ENCODE measurements at places on chromosomes 7 and 10.

- no peak for DNase-seq
Measured at GRCh38 chr7:25694699-25695098, 457.3 kb upstream of the NFE2L3 start.

DNA sequence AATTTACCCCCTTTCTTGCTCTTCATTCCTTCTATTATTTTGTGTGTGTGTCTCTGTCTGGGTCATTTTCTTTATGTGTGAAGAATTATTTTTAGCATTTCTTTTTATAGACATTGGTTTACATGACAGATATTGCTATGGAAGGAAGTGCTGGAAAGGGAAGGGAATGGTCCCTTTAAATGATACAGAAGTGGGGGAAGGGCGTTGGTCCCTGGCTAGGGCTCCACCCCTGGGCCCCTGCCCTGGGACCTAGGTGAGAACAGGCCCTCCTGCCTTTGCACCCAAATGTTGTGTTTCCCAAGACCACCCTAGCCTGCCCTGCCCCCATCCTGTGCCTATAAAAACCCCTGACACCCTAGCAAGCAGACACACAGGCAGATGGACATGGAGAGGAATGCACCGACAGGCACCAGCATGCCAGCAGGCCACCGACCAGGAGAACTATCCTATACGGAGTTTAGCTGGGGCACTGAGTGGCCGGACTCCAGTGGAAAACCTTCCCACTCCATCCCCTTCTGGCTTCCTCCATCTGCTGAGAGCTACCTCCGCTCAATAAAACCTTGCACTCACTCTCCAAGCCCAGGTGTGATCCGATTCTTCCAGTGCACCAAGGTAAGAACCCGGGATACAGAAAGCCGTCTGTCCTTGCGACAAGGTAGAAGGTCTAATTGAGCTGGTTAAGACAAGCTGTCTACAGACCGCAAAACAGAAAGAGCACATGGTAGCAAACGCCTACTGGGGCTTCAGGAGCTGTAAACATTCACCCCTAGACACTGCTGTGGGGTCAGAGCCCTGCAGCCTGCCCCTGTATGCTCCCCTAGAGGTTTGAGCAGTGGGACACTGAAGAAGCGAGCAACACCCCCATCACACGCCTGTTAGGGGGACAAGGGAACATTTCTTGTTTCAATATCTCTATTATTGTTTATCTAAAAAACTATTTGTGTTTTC, 515.7 kb downstream of the SORCS1 start:
- no peak for DNase-seq

DNA sequence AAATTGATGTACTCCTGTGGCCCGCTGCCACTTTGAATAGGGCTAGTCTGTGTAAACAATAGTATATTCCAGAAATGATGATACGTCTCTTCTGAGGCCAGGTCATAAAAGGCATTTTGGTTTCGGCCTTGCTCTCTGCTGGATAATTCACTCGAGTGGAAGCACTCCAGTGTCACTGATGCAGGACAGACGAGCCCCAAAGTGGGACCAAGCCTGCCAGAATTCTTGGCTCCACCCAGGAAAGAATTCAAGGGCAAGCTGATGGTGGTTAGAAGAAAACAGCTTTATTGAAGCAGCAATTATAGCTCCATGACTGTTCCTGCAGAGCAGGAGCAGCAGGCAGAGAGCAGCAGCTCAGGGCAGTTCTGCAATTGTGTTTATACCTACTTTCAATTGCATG, 717.6 kb downstream of the GRM8 start:
- no peak for DNase-seq

- DNase-seq: no peak
Measured at GRCh38 chr7:36690041-36690440, 34.3 kb downstream of the AOAH start.

DNA sequence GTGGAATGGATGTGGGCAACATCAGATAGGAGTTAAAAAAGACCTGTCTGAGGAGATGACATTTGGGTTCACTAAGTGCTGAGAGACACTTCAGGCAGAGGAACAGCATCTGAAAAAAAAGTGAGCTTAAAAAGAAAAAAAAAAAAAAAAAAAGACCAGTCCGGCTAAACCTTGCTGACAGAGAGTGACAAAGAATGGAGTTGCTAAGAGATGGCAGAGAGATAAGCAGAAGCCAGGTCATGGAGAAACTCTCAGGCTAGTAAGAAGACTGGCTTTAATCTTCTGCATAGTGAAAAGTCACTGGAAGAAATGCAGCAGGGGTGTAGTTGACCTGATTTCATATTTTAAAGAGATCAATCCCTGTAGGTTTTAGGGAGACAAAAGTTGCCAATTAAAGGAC, 711.1 kb upstream of the SEMA3D start:
- DNase-seq: no peak

DNA sequence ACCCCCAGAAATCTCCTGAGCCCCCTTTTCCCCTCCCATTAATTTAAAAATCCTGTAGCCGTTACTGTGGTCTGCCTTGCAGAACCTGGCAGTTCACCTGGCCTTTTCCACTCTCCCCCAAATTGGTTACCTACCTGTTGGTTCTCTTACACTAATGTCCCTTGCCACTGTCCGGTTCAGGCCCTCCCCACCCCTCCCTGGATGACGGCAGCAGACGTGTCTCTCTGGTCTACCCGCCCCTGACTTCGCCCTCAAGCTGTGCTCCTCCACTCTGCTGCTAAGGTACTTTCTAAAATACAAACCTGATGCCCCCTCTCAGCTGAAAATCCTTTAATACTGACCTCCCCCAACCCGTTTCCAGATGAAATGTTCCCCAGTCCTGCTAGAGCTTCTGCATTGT, 15.6 kb upstream of the SH3PXD2A start:
- no peak for DNase-seq

- no peak for DNase-seq
Measured at GRCh38 chr7:151930695-151931094, 25.6 kb upstream of the GALNTL5 start.

DNA sequence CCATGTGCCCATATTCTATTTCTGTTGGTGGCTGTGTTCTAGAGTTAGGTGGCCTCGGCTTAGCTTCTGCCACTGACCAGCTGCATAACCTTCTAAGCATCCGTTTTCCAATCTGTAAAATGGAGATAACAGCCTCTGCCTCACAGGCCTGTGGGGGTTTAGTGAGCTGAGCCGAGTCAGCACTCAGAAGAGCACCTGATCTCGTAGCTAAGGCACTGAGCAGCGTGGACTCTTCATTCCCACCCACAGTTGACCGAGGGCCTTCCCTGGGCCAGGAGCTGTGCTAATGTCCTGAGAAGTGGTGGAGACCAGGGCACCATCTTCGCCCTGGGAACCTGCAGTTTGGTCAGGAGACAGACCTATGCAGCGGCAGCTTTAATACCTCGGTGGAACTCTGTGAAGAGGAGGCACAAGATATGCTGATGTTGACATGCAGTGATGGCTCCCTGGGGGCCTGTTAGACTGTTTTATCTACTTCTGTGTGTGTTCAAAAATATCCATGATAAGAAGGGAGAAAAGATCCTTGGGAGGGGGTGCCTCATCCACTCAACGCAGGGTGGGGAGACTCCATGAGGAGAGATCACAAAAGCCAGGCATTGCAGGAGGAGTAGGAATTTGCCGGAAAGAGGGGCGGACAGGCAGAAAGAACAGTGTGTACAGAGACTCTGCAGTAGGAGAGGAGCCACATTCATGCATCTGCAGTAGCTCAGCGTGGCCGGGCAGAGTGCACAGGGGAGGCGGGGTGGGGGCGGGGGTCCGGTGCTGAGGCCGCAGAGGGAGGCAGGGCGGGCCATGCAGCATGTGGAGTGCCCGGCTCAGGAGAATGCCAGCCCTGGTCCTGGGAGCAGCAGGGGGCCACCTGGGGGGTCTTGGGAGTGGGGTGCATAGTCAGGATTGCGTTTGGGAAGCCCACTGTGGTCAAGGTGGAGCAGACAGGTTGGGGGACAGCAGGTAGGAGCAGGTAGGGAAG, 136.8 kb downstream of the C10orf105 start:
- no peak for DNase-seq

DNA sequence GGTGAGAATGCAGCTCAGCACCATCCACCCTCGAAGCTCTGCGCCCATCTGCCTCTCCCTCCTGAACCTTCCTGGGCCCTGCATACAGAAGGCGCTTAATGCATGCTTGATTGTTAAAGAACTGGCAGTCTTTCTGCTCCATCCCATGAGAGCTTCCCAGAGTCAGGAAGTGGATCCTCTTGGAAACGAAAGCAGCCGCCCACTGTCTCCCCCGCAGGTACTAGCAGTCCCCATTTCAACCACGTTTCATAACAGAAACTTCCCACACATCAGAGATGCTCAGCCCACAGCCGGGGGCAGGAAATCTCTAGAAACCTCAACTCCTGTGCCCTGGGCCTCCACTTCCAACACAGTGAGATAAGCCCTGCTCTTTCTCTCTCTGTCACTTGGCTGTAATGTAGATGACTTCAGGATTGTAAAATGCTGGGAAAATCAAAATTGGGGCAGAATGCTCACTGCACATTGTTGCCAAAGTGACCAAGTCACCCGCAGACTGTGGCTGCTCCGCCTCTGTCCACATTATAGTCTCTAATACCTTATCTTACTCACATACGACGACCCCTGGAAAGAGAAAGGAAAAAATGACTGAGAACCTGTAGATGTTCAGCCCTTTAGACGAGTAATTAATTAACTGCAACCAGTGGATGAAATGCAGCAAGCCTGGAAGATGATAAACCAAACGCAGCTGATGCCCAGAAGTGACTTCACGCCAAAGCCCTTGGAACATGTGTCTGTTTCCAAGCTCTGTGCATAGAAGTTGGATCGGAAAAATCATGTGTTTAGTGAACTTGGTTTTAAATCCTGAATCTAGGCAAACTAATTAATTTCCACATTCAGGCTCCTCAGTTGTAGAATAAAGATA, 28.5 kb downstream of the GSDME start:
- DNase-seq: no peak

DNA sequence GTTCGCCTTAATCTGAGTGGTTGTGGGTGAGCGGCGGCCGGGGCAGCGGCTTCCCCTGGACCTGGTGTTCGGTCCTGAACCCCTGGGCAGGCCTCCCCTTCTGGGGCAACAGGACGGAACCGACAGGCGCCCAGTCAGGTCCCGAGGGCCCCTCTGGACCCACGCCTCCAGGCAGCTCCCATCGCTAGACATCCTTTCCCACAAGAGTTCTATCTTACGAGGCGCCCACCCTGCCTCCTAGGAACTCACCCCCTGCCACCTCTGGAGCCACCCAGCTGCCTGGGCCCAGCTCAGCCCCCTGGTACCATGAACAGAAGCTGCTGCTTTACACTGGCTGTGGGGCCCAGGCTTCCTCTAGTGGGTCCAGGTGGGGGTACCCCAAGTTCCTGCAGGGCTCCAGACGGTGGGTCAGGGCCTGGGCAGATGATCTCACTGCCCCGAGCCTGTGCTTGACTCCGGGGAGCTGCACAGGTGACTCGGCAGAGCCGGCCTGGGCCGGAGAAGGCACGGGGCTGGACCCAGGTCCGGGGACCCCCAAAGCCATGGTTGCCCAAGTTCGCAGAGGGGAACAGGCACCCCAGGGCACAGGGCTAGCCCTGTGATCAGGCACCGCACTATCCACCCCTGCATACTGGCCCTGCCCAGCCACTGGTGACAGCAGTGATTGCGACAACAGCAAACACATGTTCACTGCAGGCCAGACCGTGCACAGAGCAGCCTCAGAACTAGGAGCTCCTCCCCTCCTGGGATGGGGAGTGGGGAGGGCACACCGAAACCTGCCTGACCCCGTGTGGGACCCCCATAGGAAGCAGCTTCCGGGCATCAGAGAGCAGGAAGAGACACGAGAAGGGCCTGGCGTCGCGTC, 180.3 kb downstream of the ELFN1 start:
- peak; percentile 9 for DNase-seq

GRCh38 chr10:121919666-121920065, 8.2 kb downstream of the ATE1 start:
- DNase-seq: no peak

- DNase-seq: no peak
Measured at GRCh38 chr7:24911213-24911603, 68.8 kb downstream of the OSBPL3 start.

GRCh38 chr7:112789453-112789816, 758 bp downstream of the TMEM168 start:
- no peak for DNase-seq

Data from activated naive CD4-positive, alpha-beta T cell treated with anti-CD3 and anti-CD28 coated beads, Interleukin-2, amount 50 U/mL, for 16 hours (primary cell).